ENCODE measurements at places on chromosomes 7 and 10.

- no peak for DNase-seq
Measured at GRCh38 chr10:84247496-84247895, 2.6 kb downstream of the RGR start.

GRCh38 chr10:110983466-110983865 is 64.1 kb downstream of the SHOC2 start:
- DNase-seq = no peak

DNA sequence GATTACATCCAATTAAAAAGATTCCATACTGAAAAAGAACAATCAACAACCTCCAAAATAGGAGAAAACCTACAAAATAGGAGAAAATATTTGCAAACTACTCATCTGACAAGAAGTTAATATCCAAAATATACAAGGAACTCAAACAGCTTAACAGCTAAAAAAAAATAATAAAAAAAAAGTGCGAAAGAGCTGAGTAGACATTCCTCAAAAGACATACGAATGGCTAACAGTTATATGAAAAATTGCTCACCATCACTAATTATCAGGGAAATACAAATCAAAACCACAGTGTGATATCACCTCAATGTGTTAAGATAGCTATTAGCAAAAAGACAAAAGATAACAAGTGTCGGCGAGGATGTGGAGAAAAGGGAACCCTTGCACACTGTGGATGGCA is 450.3 kb downstream of the PHTF2 start:
- no peak for DNase-seq

DNA sequence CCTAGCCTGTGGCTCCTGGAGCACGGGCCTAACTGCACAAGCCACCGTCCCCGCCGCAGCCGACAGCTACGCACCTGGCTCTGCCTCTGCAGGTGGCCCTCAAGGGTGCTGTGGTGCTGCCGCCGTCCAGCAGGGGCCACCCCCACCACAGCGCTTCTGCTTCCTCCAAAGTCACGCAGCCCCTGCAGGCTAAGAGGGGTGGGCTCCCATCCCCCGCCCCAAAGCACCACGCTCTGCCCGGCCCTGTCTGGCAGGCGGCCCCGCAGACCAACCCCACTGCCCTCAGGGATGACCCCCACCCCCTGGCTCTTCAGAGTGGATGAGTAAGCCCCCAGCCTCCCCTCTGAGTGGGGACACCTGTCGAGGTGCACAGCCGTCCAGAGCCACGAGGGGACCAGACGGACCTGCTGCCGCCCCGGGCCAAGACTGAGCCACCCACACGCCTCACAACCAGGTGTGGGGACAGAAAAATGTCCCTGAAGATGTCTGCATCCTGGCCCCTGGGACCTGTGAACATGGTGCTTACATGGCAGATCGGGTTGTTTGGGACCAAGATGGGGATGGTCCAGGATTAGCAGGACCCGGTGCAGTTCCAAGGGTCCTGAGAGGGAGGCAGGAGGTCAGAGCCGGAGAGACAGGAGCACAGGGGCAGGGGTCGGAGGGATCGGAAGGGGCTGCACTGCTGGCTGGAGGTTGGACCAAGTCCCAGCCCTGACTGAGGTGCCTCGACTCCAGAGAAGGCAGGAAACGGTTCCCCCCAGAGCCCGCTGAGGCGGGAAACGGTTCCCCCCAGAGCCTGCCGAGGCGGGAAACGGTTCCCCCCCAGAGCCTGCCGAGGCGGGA is 9.0 kb upstream of the ADAP1 start:
- DNase-seq = no peak

DNA sequence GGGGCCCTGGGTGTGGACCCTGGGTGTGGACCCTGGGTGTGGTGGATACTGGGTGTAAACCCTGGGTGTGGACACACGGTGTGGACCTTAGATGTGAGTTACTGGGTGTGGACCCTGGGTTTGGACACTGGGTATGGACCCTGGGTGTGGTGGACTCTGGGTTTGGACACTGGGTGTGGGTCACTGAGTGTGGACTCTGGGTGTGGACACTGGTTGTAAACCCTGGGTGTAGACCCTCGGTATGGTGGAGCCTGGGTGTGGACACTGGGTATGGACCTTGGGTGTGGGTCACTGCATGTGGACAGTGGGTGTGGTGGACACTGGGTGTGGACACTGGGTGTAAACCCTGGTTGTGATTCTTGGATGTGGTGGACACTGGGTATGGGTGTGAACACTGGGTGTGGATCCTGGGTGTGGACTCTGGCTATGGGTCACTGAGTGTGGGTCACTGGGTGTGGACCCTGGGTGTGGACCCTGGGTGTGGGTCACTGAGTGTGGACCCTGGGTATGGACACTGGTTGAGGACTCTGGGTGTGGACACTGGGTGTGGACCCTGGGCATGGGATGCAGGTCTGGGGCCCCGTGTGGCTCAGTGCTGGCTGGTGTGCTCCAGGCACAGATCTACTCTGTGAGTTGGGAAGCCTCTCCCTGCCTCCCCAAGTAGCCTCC is 356.2 kb downstream of the GLRX3 start:
- no peak for DNase-seq

DNA sequence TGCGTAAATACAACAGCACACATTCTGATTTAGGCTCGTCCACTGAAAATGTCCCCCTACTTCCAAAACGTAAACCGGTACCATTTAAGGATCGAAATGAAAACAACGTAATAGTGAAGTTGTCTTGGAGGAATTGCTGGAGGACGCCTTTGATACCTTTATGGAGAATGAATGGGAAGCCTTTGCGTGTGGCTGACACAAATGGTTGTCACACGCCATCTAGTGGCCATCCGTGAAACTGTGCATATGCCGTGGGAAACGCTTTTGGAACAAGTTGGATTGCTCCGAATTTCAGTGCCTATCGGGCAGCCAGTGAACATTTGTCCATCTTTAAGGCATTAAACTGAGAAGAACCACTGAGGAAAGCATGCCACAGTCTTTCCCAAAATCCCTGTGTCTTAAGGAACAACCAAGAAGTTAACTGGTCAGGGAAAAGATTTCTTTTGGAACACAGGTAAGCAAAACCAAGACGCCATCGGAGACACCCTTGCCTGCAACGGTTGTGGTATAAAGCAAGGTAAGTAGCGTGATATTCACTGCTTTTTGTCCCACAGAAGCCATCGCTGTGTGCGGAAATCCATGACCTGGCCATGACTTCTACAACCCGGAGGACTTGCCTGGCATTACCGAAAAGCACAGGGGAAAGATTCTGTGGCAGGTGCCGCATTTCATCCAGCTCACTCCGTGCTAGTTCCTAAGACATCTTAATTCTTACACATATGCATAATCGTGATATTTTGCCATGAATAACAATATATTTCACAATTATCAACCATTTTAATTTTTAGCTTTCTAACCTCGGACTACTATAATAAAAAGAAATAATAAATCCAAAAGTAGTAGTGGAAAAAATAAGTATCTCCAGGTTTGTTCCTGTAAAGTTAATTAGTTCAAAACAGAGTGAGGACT is 100.6 kb downstream of the FAM204A start:
- DNase-seq = peak; percentile 67

GRCh38 chr10:49164559-49165188 is 23.5 kb downstream of the TMEM273 start:
- no peak for DNase-seq

DNA sequence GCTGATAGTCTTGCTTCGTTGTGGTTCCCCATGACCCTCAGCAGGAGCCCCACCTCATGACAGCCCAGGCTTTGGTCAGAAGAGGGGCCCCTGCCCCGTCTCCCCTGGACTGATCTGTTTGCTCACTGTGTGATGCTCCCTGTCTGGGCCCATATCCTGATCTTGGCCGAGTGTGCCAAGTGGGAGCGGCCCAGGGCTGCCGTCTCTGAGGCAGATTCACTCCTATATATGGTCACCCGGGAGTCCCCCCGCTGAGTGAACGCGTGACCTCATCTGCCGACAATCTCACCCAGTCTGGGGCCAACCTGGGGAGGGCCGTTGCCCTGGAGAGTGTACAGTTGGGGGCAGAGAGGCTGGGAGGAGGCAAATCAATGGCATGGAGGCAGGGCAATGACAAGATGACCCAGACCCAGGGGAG is 34.5 kb downstream of the PPIF start:
- no peak for DNase-seq

DNA sequence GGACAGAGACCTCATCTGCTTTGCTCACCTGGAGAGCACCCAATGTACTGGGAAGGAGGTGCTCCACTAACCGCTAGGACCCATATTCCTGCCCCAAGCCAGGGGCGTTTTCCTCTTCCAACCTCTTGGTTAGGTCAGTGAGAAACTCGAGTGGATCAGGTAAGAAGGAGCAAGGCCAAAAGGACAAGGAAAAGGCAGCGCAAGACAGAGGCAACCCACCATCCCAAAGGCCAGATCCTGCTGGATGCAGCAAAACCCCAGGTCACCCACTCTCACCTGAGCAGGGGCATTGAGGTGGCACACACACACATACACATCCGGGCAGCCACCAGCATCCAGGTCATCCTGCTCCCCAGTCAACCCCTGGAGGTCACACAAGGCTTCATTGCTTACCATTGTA is 105.1 kb downstream of the GRID1 start:
- no peak for DNase-seq
